IPS DF 6.9 (cell line): ENCODE measurements at places on chromosomes 1 and 21.

GRCh38 chr1:48785869-48786268 lies 9.2 kb upstream of the BEND5 start:
- DNase-seq = no peak

DNA sequence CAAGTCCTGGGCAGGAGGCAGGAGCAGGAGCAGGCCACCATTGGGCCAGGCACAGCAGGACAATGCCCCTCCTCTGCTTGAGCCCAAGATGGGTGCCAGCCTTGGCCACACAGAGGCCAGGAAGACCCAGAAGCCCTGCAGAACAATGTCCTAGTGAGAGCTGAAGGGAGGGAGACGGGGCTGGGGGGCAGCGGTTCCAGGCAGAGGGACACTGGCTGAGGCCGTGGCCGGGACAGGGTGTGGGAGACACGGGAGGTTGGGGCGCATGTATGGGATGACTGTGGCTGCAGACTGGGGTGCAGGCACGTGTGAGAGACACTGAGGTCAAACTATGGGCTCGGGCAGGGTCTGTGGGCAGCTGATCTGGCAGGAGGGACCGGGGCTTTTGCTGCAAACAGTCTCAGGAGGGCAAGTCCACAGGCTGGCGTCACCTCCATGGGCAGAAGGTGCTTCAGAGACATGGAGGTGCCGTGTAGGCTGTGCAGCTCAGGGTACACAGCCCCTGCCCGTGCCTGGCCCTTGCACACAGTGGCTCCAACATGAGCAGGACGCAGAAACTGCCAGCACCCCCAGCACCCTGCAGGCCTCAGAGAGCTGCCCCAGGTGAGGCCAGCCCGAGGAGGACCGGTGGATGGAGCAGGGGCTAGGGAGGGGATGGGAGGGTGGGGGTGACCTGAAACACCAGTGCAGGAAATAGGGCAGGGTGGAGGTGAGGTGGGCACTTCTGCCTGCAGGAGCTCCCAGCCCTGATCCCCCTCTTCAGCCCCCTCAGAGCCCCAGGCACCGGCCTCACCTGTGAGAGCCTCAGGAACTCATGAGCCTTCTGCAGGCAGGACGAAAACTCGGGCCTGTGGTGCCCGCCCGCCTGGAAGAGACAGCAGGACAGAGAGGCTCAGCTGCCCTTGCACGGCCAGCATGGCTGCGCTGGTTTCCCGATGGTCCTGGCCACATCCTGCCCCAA lies 19.5 kb downstream of the LSS start:
- no peak for DNase-seq

DNA sequence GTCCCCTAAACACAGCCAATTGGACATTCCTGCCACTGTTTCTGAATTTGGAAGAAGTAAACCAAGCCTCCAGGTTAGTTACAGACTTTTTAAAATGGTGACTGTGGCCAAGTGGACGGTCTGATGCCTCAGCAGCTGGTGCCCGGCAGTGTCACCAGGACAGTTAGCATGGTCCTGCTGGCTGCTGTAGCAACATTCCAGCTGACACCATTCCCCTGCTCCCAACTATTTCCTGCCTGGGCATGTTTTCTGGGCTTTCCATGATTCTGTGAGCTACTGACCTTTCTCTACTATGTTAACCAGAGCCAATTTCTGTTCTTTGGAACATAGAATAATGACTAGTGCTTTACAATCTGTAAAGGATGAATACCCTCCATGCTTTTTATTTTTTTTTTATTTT lies 95.0 kb downstream of the TLR5 start:
- DNase-seq = no peak

DNA sequence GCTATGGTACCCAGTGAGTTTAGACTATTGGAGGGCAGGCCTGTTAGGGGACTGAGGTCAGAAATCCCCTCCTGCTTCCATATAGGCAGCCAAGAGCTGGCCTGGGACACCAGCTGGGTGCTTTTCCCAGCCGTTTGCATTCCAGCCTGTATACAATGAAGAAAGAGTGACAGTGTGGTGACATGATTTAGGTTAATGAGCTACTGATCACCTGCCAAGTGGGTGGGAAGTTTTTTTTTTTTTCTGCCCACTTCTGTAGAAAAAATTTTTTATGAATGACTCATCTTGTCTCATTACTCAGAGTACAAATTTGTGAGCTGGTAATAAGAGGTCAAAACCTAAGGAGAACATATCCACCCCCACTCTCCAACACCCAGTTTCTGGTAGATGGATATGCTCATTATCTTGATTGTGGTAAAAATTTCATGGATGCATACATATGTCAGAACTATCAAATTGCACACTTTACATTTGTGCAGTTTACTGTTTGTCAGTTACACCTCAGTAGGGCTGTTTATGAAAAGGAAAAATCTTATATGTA lies 16.4 kb upstream of the CGN start:
- no peak for DNase-seq

GRCh38 chr1:182330303-182330702 lies 61.3 kb downstream of the GLUL start:
- DNase-seq = no peak

GRCh38 chr1:233631810-233632405 lies 18.0 kb downstream of the KCNK1 start:
- DNase-seq = no peak

DNA sequence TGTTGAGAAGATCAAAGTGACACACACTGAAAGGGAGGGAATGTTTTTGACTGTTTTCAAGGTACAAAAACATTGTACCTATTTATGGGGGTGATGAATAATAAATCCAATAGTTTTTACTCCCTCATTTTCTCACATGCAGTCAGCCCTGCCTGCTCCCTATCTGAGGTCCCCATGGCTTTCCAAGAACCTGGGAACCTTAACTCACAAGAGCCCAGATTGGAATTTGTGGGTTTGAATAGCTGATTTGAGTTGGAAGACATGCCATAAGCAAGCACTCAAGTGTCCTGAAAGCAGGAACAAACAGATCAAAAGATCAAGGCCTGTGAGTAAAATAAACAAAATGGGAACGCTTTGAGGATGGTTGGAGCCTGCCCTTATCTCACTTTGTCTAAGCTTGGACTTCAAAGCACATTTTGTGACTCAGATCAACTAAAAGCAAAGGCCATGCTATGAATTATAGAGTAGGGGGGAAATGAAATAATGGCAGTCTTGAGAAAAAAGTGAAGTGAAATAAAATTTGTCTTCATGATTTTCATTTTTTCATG lies 136.6 kb downstream of the LYPLAL1 start:
- DNase-seq = no peak

GRCh38 chr1:156591432-156592157 lies at the start of gene NAXE:
Gene NAXE (plus strand): TSS chr1:156591776. CDS start chr1:156591805, 29 bp downstream.
- peak; percentile 55 for DNase-seq

- no peak for DNase-seq
Measured at GRCh38 chr1:57192222-57192621, 226.4 kb upstream of the C8B start.

DNA sequence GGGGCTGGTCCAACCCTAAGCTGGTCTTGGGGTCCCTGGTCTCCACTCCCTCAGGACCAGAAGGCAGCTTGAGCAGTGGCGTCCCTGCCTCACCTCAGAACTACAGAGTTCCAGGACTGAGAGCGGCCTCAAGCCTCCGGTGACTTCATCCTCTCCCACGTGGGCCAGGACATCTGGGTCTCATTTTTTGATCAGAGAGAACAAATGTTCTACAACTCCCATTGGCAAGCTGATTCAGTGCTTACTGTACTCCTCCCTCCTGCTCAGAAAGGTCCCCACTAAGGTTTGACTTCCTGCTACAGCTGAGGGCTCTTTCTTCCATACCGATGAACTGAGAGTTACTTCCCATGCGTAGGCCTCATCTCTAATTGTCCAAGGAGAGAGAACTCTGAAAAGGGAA lies 78.5 kb downstream of the PLXNA2 start:
- DNase-seq = no peak

- DNase-seq = no peak
Measured at GRCh38 chr1:79430437-79430836, 423.9 kb upstream of the ADGRL4 start.

- DNase-seq = no peak
Measured at GRCh38 chr1:228417061-228417460, 400 bp upstream of the TRIM17 start.

- no peak for DNase-seq
Measured at GRCh38 chr1:68328490-68328889, 96.2 kb upstream of the WLS start.

GRCh38 chr1:209993061-209993830 lies 55.2 kb downstream of the SYT14 start:
- DNase-seq = no peak

DNA sequence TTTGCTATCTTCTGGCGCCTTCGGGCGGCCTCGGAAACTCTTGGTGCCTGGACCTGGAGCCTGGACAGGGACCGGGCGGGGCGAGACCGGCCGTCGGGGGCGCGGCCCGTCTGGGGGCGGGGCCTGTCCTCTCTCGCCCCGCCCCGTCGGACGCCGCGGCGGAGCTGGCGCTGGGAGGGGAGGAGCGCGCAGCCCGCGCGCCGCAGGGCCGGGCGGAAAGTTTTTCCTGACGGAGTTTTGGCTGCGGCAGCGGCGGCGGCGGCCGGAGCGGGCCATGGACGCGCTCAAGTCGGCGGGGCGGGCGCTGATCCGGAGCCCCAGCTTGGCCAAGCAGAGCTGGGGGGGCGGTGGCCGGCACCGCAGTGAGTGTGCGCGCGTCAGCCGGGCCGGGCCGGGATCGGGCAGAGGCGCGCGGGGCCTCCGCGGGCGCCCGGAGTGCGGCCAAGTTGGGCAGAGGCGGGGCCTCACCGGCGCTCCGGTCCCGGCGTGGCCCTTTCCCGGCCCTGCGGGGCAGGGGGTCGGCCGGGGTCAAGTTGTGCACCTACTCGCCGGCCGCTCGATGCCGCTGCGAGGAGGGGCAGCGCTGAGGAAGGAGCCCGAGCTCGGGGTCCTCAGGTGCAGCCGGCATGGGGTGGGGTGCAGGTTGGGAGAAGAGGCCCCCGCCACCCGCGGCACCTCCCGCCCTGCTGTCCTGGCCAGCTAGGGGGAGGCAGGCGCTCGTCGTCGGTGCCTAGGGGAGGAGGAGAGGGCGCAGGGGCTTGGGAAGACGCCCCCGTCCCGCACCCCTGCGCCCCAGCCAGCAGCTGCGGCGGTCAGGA lies at the start of gene LDLRAP1:
Gene LDLRAP1 (plus strand): TSS at position 182 of the 818 bp plus-strand sequence. CDS start 93 bp downstream, at position 275.
- no peak for DNase-seq
